ENCODE measurements at places on chromosomes 2 and 18.

DNA sequence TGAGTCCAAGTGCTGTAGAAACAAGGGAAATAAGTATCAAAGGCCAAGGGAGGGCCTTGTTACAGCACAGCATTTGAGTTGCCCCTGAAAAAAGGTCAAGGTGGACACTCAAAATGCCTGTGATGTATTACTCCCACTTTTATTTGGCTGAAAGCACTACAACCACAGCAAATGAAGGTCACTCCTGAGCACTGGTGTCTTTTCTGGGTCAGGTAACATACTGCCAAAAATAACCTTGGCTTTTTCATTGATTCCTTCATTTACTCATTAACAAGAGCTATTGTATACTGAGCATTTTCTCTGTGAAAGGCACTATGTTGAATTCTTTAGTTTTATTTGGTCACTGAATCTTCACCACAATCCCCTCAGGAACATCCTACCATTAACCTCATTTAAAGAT lies 590.3 kb downstream of the BCL11A start:
- DNase-seq, result no peak

DNA sequence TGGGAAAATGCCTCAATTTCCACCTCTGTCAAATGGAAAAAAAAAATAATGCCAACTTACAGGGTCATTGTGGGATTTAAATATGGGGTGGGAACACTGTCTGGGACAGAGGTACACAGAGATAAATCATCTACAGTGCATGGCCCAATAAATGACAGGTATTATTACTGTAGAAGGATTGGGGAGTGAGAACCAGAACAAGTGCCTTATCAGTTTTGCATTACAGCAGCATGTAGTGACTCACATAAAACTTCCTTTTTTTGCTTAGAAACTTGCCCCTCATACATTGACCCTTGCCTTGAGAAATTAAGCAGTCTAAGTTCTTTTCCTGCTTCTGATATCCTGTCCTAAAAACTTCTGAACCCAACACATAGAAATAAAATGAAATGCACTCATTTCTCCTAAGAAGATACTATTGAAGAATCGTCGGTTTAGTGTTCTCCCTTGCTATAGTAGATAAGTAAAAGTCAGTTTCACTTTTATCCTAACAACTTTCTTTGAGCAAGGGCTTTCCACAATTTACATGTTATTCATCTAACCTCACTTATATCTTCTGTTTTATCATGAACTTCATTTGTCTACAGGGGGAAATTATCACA lies 121.0 kb upstream of the HAAO start:
- no peak for DNase-seq

GRCh38 chr2:13572466-13572865 lies 855.7 kb downstream of the TRIB2 start:
- no peak for DNase-seq

- DNase-seq, result no peak
Observed at GRCh38 chr18:72985686-72986085, 117.9 kb upstream of the NETO1 start.

GRCh38 chr18:73954268-73954667 lies 193.4 kb downstream of the FBXO15 start:
- DNase-seq, result no peak

GRCh38 chr2:68658266-68658665 lies 14.9 kb downstream of the PROKR1 start:
- DNase-seq, result no peak

DNA sequence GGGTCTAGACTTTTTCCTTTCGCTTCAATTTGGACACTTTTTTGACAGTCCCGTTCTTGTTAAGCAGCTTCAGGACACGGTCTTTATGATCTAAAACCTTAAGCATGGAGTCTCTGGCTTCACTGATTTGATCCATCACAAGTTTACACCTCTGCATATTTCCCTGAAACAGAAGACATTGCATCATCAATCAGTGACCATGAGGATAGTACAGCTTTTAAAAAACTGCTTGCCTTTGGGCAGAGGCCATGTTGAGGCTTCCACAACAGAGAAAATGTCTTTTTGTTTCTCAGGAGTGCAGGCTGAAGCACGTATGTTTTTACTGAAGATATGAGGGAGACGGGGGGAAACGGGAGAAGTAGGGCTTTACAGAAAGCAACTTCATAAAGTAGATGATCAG lies 56.2 kb upstream of the AMMECR1L start:
- no peak for DNase-seq

DNA sequence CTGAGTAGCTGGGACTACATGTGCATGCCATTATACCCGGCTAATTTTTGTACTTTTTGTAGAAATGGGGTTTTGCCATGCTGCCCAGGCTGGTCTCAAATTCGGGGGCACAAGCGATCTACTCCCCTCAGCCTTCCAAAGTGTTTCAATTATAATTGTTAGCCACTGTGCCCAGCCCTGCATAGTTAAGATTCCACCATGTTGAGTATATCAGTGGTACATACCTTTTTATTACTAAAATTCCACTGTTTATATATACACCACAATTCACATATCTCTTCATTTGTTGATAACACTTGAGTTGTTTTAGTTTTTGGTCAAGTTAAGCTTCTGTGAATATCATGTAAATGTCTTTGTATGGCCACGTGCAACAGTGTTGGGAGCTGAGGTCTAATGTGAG lies 12.8 kb upstream of the FMNL2 start:
- DNase-seq, result no peak

DNA sequence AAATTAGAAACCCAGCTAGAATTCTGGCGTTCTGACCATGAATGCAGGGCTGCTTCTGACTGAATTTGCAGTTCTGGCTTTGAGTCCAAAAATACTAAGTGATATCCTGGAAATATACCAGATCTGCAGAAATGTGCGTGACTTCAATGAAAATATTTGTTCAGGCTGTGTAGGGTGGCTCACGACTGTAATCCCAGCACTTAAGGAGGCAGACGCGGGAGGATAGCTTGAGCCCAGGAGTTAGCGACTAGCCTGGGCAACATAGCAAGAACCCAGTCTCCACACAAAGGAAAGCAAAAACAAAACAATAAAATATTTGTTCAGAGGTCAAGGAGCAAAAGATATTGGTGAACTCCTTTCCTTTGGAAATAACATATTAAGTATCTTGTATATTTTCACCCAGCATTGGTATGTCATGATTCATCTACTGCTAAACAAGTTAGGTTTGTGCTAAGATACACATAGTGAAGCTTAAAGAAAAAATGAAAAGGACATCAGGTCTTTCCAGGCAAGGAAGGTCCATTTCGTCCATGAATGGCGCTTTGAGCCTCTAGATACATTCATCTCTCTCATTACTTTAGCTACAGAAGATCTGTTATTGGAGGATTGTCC lies 239.2 kb downstream of the CMPK2 start:
- DNase-seq, result no peak

GRCh38 chr2:30239986-30240752 lies 8.8 kb downstream of the LBH start:
- DNase-seq, result no peak

- no peak for DNase-seq
Observed at GRCh38 chr18:10775026-10775425, 249.2 kb downstream of the NAPG start.

GRCh38 chr2:201962774-201963562 lies 70.7 kb upstream of the FZD7 start:
- DNase-seq, result no peak

DNA sequence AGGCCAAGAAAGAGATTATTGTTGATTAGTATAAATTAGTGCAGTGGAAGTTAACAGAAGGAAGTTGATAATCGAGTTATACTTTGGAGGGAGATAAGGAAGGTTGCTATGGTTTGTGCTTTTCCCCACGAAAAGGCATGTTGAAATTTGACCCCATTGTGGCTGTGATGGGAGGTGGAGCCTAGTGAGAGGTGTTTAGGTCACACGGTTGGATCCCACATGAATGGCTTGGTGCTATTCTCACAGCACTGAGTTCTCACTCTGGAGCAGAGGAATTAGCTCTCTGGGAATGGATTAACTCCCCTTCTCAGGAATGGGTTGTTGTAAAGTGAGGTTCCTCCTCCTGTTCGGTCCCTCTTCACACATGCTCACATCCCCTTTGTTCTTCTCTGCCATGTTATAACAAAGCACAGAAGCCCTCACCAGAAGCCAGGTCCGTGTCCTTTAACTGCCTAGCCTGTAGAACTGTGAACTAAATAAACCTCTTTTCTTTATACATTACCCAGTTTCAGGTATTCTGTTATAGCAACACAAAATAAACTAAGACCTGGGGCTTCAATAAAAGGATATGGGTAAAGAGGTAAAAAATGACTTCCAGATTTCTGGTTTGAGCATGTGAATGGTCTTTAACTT lies 21.9 kb downstream of the PIGN start:
- DNase-seq, result no peak

- no peak for DNase-seq
Observed at GRCh38 chr2:239502430-239503186, 101.8 kb upstream of the HDAC4 start.

DNA sequence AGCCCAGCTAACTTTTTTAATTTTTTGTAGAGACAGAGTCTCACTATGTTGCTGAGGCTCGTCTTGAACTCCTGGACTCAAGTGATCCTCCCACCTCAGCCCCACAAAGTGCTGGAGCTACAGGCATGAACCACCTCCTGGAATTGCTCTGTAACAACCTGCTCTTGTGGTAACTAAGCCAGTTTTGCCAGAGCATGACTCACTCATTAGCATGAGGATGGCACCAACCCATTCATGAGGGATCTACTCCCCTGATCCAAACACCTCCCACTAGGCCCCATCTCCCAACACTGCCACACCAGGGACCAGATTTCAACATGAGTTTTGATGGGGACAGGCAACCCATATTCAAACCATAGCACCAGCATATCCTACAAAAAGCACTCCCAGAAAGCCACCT lies 348.9 kb upstream of the RAB12 start:
- DNase-seq, result no peak

DNA sequence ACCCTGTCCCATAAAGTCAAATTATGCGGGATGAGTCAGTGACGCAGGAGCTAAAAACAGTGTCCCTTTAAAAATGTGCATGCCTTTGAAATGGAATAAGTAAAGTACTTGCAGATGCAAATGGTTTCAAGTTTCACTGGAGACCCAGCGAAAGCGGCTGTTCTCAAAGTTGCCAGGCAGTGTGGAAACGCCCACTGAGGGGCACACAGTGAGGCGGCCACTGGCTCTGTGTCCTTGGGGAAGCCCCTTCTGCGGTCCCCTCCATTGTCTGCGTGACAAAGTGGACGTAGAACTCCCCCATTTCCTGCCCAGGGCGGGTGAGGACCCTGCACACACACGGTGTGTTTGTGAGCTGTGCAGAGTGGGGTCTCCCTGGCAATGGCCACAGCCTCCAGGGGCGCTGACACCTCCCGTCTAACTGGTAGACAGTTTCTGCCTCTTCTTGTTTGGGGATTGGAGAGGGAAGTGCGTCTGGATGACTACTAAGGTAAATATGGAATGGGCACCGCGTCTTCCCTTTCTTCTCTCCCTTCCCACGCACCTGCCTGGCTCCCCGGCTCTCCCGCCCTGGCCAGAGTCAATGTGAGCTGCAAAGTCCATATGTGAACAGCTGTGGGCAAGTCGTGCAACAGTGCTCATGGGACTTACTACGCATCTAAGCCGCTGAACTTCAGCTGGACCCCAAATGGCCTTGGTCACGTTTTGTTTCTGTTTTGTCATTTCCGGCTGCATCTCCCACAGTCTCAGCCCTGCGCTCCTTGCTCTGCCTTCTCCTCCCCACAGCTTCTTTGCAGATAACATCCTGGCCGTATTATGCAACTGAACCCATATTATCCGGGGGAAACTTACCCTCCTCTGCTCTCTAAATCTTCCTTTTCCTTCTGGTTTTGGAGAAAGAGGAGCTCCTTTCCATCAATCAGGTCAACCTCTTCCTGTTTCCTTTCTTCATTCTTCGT lies 33.7 kb upstream of the ZNF516 start:
- no peak for DNase-seq

DNA sequence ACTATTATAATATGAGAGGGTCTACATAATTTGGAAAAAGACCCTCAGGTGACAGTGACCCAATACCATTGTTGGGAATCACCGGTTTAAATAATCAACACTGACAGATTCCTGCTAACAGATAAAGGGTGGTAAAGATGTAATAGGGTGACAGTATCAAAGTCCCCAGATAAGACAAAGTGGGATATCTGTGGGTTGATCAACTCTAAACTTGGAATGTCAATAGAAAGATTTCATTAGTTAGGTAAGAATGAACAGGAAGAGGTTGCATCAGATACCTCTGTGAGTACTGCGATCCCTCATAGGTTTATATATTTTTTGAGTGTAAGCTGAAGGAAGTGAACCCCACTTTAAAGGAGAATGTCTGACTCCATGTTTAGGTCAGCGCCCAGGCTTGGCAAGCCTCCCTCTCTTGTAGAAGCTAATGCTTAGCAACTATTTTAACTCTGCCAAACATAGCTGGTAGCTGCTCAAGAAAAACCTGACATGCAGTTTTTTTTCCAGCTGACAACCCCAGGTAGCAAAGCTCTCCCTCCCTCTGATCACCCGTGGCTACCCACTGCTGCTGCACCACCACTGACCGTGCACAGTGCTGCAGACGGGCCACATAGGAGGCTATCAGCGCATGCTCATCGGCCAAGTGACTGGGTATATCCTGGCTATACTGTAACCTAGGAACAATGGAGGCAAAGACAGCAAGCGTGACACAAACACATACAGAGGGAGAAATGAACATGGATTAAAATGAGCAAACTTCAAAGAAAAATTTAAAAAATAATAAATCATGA lies 113.3 kb upstream of the DNMT3A start:
- no peak for DNase-seq

- DNase-seq, result no peak
Observed at GRCh38 chr2:60818272-60818671, 62.2 kb downstream of the PAPOLG start.

DNA sequence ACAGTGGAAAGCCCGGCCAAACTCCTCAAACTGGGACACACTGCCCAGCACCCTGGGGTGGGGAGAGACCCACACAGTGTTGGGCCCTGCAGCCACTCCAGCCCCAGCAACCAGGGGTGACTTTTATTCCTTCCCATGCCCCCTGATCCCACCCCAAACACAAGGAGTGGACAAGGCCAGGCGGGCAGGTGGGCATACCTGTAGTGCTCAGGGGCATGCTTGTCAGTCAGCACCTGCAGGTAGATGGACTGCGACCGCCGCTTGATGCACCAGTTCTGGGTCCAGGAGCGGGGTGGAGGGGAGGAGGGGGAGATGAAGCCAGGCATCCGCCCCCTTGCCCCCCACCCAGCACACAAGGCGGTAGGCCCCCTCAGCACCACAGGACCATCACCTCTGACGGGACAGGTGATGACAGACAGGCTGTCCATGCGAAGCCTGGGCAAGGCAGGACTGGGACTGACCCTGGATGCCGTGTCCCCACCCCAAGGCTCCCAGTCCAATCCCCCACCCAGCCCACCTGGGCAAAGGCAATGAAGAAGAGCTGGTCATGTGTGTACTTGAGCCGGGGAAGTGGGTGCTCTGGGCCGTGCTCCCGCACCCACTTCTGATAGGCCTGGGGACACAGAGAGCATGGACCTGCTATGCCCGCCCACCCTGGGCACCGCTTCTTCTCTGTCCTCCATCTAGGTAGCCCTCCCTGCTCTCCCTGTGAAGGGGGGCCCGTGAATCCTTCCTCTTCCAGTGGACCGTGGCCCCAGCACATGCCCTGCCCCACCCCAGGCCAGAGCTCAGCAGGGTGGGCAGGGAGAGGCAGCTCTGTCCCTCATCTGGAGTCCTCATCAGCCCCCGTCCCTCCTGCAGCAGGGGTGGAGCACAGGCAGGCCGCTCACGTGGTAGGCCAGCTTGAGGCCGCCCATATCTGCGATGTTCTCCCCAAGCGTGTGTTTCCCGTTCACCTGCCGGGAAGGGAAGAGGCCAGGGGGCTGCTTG lies 7.1 kb downstream of the ECEL1 start:
- DNase-seq, result no peak

- no peak for DNase-seq
Observed at GRCh38 chr2:81077396-81077795, 772.8 kb upstream of the LRRTM1 start.
